ENCODE measurements at places on chromosomes 3 and 15.

DNA sequence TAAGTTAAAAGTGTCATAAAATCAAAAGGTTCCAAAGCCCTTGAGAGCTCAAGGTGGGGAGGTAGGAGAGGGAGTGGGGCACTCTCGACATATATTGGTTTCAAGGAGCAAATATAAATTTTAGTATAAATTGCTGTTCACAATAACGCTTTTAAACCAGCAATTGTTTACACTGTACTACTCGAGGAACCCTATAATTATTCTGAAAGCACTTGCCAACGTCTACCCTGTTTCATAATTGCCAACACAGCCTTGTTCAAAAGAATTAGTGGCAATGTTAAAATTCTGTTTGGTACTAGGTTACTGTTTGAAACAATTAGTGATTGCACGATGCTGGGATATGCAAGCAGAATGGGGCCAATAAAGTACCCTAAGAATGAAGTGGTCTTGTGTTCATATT lies 76.3 kb upstream of the ICE2 start:
- DNase-seq = no peak

DNA sequence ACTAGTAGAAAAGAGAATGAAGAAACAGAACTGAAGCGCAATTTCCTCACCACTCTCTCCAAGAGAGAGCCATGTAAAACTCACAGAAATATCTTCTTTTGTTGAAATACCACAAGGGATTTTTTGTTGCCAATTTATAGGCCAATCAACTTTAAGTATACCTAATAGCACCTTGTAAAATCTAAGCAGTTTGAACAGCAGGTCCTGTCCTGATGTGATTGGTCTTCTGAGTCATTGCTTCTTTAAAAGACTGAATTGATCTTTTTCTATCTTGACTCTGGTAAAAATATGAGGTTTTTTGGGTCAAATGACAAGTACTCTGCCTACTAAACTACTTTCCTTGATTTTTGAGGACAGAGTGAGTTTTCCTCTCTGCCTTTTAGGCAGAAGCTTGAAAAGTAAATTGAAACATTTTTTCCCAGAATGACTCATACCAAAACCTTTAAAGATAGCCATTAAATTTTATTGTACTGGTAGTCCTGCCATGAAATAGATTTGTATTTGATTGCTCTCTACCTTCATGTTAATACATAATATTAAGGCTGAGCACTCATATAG lies 343.9 kb upstream of the CBLB start:
- DNase-seq = no peak

GRCh38 chr3:7700977-7701376 lies 800.6 kb upstream of the LMCD1 start:
- DNase-seq = no peak

DNA sequence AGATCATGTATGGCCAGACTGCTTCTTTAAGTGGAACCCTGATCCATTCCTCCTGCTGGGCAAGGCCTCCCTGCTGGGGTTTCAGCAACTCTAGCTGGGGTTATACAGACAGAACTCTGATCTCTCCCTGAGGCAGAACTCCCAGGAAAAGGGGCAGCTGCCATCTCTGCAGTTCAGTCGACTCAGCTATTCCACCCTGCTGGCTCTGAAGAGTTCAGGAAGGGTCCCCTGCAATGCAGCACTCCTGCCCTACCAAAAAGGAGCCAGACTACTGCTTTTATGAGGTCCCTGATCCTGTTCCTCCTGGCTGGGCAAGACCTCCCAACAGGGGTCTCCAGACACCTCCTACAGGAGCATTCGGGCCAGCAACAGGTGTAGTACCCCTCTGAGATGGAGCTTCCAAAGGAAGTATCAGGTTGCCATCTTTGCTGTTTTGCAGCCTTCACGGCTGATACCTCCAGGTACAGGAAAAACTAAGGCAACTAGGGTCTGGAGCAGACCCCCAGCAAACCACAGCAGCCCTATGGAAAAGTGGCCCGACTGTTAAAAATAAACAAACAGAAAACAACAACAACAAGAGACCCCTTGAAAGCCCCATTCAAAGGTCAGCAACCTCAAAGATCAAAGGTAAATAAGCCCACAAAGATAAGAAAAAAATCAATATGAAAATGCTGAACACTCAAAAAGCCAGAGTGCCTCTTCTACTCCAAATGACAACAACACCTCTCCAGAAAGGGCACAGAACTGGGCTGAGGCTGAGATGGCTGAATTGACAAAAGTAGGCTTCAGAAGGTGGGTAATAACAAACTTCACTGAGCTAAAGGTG lies 14.2 kb upstream of the CP start:
- DNase-seq = no peak

- no peak for DNase-seq
Measured at GRCh38 chr3:111496894-111497559, 45.0 kb upstream of the CD96 start.

DNA sequence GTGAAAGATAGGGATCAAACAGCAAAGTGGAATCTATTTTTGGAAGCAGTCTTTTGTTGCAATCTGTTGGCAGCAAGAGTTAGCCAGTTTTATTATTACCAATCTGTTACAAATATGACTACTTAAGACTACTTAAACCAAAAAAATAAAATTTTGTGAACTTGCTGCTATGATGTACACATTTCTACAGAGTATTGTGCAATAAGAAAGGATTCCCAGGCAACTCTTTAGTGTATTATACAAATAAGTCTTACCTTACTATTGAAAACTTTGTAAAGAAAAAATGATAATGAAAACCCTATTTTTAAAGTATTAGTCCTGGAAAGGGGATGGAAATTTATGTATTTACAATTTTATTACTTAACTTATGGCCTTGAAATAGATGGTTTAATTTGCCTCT lies 44.7 kb downstream of the CADM2 start:
- no peak for DNase-seq

GRCh38 chr3:48436477-48436787 lies 3.5 kb downstream of the CCDC51 start:
- DNase-seq = no peak

All from foreskin fibroblast (primary cell).